ENCODE measurements at places on chromosomes 13 and 19.
A peak's percentile ranks its signal among the peaks of the same experiment; 100 is the strongest.

DNA sequence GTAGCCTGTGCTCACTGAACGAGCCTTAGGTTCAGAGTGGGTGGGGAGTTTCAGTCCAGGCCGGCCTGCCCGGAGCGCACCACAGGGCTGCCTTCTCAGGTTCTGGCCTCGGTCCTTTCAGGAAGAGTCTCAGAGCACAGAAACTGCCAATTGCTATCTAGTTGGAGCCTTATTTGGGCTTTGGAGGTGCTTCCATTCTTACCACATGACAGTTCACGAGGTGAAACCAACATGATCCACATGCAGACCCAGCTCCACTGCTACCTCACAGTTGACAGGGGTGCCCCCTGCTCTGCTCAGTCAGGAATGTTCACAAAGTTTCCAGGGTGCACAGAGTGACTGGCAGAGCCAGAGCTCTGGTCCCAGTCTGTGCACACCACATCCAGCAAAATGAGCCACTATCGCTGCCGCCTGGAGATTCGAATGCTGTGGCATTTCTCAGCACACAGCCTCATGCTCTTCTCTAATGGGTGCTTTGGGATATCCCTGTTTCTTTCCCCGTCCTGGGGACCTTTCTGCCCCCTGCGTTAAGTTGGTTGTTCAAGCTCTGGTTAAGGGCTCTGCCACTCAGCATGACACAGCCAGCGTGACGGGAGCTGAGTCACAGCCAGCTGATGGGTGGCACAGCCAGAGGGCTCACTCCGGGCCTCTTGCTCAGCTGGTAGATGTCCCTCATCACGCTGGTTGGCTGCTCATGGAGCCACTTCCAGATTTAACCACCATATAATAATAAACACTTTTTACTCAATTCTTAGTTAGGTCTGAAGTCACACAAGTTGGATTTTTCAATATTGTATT, 7.5 kb upstream of the SACS start:
- DNase-seq = no peak

GRCh38 chr19:979318-979741, 4.8 kb upstream of the WDR18 start:
- no peak for DNase-seq

GRCh38 chr19:49690079-49690655, 749 bp upstream of the CPT1C start:
- DNase-seq = no peak

- no peak for DNase-seq
Measured at GRCh38 chr13:54018485-54018884, 989.9 kb downstream of the OLFM4 start.

DNA sequence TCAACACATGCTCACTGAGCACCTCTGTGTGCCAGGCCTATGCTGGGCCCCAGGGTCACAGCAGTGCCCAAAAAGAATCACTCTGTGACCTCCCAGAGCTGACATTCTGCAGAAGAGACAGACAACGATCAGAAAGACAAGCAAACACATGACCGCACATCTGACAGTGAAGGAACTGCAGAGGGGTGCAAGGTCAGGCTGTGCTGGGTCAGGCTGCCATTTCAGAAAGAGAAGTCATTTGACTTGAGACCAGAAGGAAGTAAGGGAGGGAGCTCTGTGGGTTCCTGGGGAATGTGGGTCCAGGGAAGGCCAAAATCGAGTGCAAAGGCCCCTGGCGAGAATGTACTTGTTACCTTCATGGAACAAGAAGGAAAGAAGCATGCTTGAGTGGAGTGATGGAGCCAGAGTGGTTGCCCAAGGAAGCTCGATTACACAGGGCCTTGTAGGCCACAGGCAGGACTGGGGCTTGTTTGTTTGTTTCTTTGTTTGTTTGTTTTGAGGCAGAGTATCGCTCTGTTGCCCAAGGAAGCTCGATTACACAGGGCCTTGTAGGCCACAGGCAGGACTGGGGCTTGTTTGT, 11.4 kb upstream of the CD22 start:
- no peak for DNase-seq

DNA sequence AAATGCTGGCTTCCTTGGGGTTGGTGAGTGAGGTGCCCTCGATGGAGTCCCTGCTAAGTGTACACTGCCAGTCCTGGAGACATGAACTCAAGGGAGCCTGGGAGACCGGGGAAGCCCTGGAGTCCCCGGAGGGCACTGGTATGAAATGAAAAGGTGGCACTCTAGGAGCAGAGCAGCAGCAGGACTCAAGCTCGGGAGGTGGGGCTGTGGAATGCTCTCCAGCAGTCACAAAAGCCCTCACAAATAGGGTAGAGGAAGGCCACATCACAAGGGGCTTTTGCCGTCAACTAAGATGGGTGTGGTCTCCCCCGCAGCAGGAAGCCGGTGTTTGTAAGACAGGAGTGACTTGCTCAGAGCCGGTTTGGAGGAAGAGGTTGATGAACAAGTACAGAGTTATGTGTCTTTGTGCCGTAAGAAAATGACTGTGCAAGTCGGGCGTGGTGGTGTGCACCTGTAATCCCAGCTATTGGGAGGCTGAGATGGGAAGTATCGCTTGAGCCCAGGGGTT, 19.3 kb downstream of the CCNE1 start:
- DNase-seq = no peak

DNA sequence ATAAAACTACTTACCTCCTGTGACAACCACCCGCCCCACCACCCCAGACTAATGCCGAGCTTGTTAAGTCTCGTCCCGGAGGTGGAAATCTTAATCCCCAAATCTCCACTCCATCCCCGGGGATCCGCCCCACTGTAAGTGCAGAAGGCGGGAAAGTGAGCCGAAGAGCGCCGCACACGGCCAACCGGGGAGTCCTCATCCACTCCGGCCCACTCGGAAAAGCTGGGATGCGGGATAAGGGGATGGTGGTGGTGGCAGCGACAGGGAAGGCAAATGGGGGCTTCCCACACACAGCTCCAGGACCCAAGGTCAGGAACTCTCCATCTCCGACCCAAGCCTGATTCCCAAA, 621 bp downstream of the FBL start:
- no peak for DNase-seq

GRCh38 chr13:103540382-103540765, 474.2 kb upstream of the SLC10A2 start:
- no peak for DNase-seq

GRCh38 chr13:47832458-47832972, 168.6 kb downstream of the SUCLA2 start:
- no peak for DNase-seq

GRCh38 chr13:110642291-110642981, 27.1 kb downstream of the NAXD start:
- DNase-seq = no peak

DNA sequence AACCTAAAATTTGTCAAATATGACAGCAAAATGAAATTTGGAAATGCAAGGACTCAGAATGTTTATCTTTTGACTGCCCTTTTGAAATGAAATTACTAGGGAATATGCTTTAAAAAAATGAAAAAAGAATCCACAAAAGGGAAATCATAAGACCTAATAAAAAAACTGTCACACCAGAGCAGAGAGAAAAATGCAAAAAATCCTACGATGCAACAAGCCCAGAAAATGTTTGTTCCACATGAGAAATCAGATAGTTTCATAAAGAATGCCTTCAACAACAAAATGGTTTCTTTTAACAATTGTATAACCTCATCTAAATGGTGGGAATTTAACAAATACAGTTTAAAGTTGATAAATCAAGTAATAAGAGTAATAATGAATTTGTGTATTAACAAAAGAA, 8.0 kb downstream of the LPAR6 start:
- no peak for DNase-seq

GRCh38 chr13:111488486-111489132, 168.2 kb downstream of the TEX29 start:
- no peak for DNase-seq

GRCh38 chr19:54196536-54196935, 4.1 kb upstream of the RPS9 start:
- no peak for DNase-seq

DNA sequence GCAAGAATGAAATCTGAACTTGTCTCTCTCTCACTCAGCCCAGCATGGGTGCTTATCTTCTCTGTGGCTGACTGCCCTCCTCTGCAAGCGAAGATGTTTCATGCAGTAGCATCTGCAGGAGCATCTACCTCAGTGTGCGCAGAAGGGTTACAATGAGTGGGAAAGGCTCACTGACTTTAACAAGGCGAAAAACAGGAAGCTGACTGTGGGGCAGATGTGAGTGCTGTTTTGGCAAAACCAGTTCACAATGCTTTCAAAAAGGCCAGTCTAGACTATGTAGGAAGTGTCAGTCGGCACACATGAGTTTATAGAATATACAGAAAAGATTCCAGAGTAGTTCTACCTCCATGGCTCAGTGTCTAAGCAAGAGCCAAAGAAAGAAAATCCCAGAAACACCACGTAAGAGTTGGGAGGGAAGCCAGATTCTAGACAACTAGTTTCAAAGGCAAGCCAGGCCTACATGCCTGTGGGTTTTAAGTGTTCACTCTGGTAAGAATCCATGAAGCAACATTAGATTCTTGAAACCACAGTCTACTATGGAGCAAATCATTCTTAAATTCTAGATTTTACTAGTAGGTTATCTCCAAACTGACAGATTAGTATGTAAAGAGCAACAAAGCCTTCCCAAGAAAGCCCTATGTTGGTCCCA, 124.5 kb downstream of the ABCC4 start:
- no peak for DNase-seq

GRCh38 chr19:47280183-47280797, 5.6 kb downstream of the INAFM1 start:
- DNase-seq = no peak

DNA sequence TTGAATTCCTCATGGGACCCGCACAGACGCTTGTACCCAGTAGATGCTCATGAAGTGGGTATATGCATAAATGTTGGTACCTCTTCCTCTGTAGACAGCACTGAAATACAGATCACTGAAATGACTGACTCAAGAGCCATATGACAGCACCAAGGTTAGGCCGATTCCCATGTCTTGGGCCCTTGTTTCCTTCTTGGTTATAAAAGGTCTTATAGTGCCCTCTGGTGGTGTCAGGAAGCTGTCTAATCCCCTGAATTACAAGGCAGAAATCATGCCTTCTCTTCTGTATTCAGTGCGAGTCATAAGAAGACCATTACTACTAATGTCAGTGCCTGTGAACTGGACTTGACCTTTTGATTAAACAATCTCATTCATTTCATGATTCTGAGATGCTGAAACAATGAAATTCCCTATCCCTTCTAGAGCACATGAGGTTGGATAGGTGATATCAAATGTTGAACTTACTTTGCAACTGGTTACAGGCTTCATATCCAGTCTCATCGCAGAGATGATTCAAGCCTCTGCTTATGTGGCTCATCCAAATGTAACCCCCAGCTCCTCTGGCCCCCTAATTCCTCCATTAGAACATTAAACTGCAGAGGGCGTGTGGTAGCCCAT, 59.7 kb downstream of the SPATA13 start:
- no peak for DNase-seq

DNA sequence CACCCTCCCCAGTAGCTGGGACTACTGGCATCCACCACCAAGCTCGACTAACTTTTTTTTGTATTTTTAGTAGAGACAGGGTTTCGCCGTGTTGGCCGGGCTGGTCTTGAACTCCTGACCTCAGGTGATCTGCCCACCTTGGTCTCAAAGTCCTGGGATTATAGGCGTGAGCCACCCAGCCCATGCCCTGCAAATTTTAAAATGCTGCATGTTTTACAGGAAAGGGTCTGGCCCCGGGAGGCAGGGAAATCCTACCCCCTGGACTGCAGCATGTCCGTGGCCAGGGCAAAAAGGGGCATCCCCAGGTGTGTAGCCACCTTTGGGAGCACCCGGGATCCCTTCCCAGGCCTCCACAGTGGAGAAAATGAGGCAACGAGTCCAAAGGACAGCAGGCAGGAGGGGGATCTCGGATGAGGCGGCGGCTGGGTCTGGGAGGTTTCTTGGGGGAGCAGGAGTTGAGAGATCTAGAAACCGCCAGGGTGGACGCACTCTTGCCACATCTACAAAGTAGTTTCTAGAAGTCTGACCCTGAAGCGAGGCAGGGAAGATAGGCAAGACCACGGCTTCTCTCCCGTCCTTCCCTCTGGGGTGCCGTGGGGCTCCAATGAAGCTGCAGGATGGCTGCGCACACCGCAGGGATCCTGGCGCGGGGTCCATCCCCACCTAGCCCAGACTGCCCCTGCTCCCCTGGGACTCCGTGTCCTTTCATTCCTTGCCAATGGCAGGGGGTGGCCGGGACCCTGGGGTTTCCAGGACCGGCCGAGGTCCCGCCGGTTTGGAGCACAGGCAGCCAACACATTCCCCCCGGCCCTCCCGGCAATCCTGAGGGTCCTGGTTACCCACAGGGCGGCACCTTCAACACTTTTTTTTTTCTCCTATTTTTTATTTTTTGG, 21.3 kb upstream of the ZBTB7A start:
- DNase-seq = no peak

DNA sequence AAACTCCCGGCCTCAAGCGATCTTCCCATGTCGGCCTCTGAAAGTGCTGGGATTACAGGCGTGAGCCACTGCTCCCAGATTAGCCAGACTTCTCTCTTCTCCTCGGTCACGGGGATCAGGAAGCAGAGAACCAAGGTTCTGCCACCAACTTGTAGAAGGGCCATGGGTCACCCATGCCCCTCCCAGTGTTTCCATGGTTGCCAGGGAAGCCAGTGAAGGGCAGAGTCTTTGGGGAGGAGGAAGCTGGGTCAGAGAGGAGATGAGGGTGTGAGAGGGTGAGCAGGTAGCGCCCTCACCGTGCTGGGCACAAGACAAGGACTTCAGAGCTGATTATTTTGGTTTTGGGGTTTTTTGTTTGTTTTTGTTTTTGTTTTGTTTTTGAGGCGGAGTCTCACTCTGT, 77.1 kb downstream of the GNG7 start:
- no peak for DNase-seq

DNA sequence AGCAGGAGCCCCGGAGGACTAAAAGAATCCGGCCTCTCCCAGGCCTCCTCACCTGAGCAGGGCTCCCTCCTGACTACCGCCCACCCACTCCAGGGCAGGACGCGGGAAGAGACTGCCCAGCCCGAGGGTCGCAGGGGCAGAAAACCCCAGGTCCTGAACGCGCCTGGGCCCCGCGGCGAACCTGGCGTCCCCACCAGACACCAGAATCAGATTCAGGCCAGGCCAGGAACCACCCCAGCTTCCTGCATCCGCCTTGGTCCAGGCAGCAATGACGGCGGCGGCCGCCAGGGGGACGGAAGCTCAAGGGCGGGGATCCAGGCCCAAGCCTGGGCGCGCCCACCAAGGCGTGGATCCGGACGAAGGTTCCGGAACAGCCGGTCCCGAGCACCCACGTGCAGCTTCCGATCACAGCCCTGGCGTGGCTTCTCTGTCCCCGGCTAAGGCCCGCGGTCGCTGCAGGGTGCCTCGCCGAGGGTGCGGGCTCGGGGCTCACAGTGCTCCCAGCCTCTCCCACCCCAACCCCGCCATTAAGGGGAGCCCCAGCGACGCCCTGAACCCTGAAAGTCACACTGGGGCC, 3.6 kb downstream of the LGALS7 start:
- peak; percentile 76 for DNase-seq
